ENCODE measurements at places on chromosomes 11 and 22.

GRCh38 chr11:69344570-69345145 is 50.7 kb downstream of the MYEOV start:
- DNase-seq = no peak

- DNase-seq = no peak
These were observed 13.2 kb upstream of the SHISAL1 start for GRCh38 chr22:44325718-44326490.

- no peak for DNase-seq
These were observed 1143.8 kb upstream of the TENM4 start for GRCh38 chr11:80584661-80585060.

GRCh38 chr11:2366276-2366675 is 10.8 kb upstream of the CD81 start:
- DNase-seq = no peak

- no peak for DNase-seq
These were observed 166.3 kb upstream of the ZC3H12C start for GRCh38 chr11:109926941-109927340.

GRCh38 chr11:71232364-71232763 is 20.0 kb downstream of the SHANK2 start:
- no peak for DNase-seq

- no peak for DNase-seq
These were observed 374.8 kb downstream of the MIAT start for GRCh38 chr22:27032091-27032761.

DNA sequence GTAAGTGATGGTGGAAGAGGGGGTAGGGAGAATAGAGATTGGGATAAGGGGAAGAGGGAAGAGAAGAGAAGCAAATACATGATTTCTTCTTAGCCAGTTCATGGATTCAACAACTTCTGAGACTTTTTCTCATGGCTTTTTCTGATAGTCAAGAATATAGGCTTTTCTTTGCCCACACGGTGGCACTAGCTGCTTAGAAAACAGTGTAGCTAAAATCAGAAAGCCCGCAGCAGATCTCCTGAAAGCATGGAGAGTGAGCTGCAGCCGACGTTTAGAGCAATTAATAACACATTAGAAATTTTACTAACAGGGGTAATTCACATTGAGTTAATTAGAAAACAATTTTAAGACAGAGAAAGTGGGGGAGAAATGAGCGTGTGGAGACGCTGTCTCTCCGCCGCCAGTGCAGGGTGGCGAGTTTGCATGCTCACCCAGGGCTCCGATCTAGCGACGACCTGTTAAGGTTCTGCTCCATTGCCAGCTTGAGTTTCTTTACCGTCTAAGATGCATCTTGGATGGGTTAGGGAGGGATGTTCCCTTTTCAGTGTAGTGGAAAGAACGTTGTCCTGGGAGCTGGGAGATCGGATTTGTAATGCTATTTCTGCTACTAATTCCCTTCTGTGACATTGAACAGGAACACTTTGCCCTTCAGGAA is 3.3 kb upstream of the RAG1 start:
- DNase-seq = no peak

GRCh38 chr11:20363149-20363499 is 390 bp upstream of the HTATIP2 start:
- DNase-seq = no peak

- no peak for DNase-seq
These were observed 54.7 kb downstream of the ETS1 start for GRCh38 chr11:128532572-128533091.

GRCh38 chr11:114358716-114359115 is 41.6 kb downstream of the C11orf71 start:
- no peak for DNase-seq

- DNase-seq = no peak
These were observed 122.7 kb downstream of the DBX1 start for GRCh38 chr11:20037396-20038153.

- DNase-seq = peak; percentile 3
These were observed 17.3 kb downstream of the TRAF6 start for GRCh38 chr11:36492724-36493304.

GRCh38 chr11:76588455-76589325 is 81.9 kb downstream of the LRRC32 start:
- no peak for DNase-seq

GRCh38 chr11:8501836-8502235 is 92.2 kb downstream of the STK33 start:
- DNase-seq = no peak

DNA sequence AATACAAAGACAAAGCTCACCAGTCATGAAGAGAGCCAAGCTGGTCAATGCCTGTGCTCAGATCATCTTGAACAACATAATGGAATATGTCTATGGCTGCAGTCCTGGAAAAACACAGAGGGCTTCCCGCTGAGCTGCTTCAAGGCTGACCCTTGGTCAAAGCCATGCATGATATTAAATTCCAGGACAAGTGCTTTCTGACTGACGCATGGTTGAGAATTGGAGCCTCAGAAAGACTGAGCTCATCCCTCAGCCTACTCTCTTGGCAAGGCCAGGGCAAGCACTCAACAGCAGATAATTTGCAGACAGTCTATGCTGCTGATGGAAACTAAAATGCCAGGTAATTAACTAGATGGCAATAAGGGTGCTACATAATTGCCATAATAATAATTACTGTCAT is 89.2 kb downstream of the GALNT18 start:
- DNase-seq = no peak

DNA sequence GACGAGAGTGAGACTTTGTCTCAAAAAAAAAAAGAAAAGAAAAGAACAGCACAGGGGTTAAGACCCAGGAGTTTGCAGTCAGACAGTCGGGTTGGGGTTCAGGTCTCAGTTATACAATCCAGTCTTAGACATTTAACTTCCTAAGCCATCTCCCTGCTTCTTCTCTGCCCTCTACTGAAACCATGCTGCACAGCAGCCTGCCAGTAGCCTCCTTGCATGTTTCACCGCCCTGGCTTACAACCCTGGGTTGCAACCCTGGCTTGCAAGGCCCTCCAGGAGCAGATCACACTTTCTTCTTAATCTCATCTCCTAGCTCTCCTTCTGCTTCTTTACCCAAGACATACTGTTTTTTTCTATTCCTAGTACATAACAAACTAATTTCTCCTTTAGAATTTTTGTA is 5.9 kb upstream of the B3GAT3 start:
- DNase-seq = no peak

DNA sequence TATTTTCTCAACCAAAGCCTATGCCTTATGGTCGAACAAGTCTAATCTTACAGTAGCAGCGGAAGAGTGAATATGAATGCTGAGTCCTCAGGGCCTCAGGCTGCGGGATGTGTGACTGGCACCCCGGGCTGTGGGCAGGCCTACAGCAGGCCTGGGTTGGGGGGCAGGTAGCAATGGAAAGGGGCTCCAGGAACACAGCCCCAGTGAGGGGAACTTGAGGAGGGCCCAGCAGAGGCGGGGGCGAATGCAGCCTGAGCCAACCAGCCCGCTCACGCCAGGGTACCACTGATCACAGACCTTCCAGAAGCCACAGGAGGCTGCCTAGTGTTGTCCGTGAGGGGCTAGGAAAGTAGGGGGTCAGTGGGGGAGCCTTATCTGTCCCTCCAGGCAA is 11.3 kb upstream of the CD5 start:
- no peak for DNase-seq

GRCh38 chr11:130431801-130432200 is 3.4 kb upstream of the ADAMTS8 start:
- DNase-seq = no peak

GRCh38 chr11:119976805-119977560 is 160.9 kb downstream of the TRIM29 start:
- no peak for DNase-seq

GRCh38 chr11:11408436-11409221 is 55.6 kb upstream of the CSNK2A3 start:
- no peak for DNase-seq

- DNase-seq = no peak
These were observed 8.9 kb upstream of the SCGB1D1 start for GRCh38 chr11:62181097-62181496.

- DNase-seq = no peak
These were observed 315.2 kb downstream of the BLID start for GRCh38 chr11:121800731-121801393.

- DNase-seq = no peak
These were observed 48.1 kb upstream of the SHISAL1 start for GRCh38 chr22:44360668-44361381.

DNA sequence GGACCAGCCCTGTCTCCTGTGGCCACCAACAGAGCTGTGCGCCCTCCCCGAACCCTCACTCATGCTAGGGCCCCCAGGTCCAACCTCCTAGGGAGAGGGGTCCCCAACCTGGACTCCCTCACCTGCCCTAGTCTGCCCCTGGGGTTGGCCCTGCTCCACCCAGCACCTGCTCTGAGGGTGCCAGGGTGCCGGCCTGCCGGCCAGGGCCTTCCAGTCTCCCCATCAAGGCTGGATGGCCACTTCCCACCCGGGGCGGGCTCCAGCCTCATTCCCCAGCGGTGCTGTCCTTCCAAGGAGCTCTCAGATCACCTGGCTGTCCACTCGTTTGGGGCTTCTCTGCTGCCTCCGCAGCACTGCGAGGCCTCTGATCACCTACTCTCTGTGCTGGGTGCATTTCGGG is 39.1 kb downstream of the CDKN1C start:
- DNase-seq = no peak

- no peak for DNase-seq
These were observed 358.7 kb upstream of the NARS2 start for GRCh38 chr11:78933350-78933749.

DNA sequence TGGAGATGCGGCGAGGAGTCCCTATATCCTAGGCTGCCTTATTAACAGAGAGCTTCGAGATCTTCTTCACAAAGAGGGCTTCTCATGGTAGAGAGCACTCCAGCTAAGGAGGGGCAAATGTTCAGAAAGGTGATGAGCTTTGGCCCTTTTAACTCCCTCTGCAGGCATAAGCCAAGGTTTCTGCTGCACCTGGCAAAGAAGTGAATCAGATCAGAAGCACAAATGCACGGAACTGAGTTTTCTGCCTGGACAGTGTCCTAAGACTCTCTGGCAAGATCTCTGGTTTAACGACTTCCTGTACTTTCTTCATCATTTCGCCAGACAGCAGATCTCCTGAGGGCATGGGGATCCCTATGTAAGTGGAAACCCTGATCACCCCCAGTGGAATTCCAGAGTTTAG is 37.2 kb downstream of the POU2AF3 start:
- DNase-seq = no peak

DNA sequence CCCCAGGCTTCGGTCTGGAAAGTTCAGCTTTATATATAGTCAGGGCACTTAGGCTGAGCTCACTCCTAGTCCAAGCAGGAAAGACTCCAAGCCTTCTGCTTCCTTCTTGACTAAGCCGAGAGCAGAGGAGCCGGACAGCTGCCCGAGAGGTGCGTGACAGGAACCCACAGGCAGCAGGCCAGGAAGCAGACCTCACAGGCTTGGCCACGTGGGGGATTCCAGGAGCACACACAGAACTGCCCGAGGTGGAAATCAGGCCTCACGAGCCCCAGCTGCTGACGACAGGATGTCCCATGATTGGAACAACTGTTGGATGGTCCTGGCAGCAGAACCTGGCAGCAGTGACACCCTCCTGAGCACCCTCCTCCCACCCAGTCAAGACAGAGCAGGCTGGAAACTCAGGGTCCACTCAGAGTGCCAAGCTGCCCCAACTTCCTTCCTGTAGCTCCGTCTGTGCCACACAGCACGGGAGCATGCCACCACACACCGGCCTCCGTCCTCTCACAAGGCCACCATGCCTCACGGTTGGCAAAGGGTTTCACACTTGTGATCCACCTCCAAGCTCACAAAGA is 5.4 kb downstream of the PLA2G6 start:
- no peak for DNase-seq

GRCh38 chr11:63906585-63906984 is 10.4 kb downstream of the RCOR2 start:
- peak; percentile 21 for DNase-seq

- DNase-seq = no peak
These were observed 42.5 kb downstream of the CERK start for GRCh38 chr22:46695346-46696228.

- DNase-seq = peak; percentile 69
These were observed 17.3 kb upstream of the PRR5 start for GRCh38 chr22:44684506-44685383.

DNA sequence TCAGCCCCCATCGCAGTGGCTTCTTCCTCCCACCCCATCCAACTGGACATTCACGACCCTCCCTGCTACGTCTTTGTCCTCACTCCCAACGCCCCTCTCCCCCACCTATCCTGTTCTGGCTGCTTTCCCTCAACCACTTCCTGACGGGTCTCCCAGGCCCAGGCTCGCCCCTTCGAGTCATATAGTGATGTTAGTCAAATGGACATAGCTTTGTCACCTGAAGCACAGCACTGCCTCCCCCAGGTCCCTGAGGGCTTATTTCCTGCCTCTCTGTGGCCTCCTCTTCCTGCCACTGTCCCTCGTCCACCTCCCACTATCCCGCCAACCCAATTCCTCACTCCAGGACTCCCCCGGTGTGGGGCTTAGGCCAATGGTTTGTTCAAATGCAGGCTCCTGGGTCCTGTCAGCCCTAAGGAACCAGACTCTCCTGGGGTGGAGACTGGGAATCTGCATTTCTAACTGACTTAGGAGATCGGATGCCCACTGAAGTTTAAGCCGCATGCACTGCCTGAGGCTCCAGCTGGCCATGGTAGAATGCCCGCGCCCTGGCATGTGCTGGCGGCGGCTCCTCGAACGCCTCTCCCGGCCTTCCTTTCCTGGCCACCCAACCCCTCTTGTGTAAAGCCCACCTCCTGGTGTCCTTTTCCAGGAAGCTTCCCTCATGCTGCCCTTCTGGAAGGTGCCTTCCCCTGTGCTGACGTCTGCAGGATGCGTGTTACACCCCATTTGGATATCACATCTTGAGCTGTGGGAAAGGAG is 18.3 kb downstream of the SUN2 start:
- DNase-seq = no peak

DNA sequence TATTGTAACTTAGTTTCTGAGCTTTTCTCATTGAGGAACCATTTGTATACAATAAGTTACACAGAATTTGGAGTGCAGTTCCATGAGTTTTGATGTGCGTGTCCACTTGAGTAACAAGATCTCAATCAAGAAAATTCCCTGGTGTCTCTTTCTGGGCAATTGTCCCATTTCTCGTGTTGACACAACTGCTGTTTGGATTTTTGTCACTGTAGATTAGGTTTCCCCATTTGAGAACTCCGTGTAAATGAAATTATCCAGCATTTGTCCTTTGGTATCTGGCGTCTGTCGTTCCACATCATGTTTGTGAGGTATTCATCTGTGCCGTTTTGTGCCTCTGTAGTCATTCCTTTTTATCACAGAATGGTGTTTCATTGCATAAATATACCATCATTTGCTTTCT is 547.0 kb downstream of the TBC1D22A start:
- DNase-seq = no peak

- no peak for DNase-seq
These were observed 31.2 kb upstream of the RASL10A start for GRCh38 chr22:29346659-29347058.

Measured in T-helper 22 cell (primary cell).